CD4-positive, alpha-beta T cell (primary cell): ENCODE measurements at places on chromosomes 1 and 21.

DNA sequence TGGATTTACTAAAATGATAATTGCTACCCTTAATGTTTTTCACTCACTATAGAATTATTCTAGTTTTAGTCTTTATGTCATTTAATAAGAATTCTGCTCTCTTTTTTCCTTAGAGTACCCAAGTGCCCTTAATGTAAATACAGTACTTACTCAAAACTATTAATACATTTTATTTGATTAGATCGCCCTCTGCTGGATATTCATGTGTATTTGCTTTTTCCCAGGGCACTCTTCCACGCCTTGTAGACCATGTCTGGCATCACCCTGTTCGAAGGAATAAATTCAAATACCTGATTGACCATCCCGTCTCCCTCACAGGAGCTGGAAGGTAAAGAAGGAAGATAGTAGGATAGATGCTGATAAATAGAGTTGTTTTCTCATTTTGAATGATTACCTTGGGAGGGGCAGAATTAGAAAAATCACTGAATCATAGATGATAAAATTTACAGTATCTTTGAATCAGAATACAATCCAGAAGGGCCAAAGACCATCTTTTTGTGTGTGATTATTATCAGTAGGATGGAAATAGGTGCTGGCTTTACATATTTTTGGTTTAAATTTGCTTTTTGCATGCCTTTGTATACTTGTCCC lies 4.1 kb downstream of the AXDND1 start:
- H3K36me3 ChIP-seq = no peaks in the 10 kb centered on the region
- H3K27ac ChIP-seq = no peak overlapping the region
- H3K4me1 ChIP-seq = peaks cover 11% of the 10 kb centered on the region
- H3K27me3 ChIP-seq = no peaks in the 10 kb centered on the region

GRCh38 chr1:221139991-221140390 lies 260.7 kb downstream of the HLX start:
- H3K36me3 ChIP-seq = no peaks in the 10 kb centered on the region
- no peak for DNase-seq
- H3K27me3 ChIP-seq = no peaks in the 10 kb centered on the region
- H3K4me3 ChIP-seq = no peak overlapping the region

GRCh38 chr21:32474179-32475059 lies 61.9 kb downstream of the EVA1C start:
- H3K4me1 ChIP-seq = no peaks in the 10 kb centered on the region
- no peak for DNase-seq
- peaks cover 15% of the 10 kb centered on the region for H3K36me3 ChIP-seq
- no peak overlapping the region for H3K4me3 ChIP-seq

DNA sequence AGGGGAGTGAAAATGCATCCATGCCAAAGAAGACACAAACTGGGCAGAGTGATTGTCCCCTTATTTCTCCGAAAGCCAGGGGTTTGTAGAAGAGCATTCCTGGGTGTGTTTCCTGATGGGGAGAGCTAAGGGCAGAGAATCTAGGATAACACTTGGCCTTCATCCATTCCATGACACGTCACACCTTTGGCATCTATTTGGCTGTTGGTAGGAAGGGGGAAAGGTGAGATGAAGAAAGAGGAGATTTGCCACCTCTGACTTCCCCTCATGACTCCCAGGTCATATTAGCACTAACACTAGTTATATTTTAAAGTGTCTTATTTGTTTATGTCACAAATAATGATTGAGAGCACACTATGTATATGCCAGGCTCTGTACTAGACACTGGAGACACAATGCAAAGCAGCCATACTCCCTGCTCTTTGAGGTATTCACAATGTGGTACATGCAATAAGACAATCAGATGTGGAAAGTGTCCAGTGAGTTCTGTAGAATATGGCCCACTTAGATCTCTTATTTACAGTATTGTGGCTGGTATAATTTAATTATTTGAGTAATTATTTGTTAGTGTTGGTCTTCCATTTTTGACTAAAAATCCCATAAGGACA lies 54.5 kb upstream of the GADD45A start:
- no peak overlapping the region for H3K27ac ChIP-seq
- no peaks in the 10 kb centered on the region for H3K36me3 ChIP-seq
- no peaks in the 10 kb centered on the region for H3K27me3 ChIP-seq
- no peak for DNase-seq
- H3K4me1 ChIP-seq = peaks cover 2% of the 10 kb centered on the region

DNA sequence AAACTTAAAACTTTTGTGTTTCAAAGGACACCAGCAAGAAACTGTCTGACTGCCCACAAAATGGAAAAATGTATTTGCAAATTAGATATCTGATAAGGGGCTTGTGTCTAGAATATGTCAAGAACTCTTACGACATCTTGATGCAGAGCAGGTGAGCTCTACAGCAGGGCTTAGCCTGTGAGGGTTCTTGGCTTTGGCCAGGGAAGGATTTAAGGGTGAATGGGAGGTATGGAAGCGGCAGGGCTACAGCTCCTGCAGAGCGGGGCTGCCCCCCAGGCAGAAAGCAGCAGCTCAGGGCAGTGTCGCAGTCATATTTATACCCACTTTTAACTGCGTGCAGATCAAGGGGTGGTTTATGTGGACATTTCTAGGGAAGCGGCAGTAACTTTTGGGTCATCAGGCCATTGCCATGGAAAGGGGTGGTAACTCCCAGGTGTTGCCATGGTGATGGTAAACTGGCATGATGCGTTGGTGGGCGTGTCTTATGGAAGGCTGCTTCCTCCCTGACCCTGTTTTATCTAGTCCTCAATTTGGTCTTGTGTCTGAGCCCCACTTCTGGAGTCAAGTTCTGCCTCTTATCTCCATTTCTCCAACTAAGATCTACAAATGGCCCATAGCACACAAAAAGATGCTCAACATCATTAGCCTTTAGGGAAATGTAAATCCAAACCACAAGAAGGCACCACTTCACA lies 23.2 kb downstream of the MORN1 start:
- H3K4me1 ChIP-seq = no peaks in the 10 kb centered on the region
- H3K4me3 ChIP-seq = no peak overlapping the region
- H3K36me3 ChIP-seq = no peaks in the 10 kb centered on the region
- DNase-seq = no peak
- no peak overlapping the region for H3K27ac ChIP-seq

DNA sequence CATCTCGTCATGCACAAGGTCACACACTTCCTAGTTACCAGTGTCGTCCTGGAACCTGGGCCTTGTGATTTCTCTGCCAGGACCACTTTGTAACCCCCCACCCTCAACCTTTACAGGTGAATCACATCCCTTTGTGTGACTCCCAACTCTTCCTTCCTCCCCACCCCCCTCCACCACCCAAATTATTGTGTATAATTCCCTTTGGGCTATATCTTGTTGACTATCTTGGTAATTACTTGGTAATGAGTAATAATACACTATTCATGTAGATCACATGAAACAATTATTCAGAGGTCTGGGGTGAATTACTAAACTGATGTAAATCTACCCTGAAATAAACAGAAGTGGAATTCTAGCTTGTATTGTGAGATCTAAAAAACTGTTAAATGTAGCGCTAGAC lies 1.7 kb downstream of the KCNK1 start:
- H3K27ac ChIP-seq = no peak overlapping the region
- peaks cover 4% of the 10 kb centered on the region for H3K4me1 ChIP-seq
- peaks cover 28% of the 10 kb centered on the region for H3K27me3 ChIP-seq
- H3K4me3 ChIP-seq = no peak overlapping the region

DNA sequence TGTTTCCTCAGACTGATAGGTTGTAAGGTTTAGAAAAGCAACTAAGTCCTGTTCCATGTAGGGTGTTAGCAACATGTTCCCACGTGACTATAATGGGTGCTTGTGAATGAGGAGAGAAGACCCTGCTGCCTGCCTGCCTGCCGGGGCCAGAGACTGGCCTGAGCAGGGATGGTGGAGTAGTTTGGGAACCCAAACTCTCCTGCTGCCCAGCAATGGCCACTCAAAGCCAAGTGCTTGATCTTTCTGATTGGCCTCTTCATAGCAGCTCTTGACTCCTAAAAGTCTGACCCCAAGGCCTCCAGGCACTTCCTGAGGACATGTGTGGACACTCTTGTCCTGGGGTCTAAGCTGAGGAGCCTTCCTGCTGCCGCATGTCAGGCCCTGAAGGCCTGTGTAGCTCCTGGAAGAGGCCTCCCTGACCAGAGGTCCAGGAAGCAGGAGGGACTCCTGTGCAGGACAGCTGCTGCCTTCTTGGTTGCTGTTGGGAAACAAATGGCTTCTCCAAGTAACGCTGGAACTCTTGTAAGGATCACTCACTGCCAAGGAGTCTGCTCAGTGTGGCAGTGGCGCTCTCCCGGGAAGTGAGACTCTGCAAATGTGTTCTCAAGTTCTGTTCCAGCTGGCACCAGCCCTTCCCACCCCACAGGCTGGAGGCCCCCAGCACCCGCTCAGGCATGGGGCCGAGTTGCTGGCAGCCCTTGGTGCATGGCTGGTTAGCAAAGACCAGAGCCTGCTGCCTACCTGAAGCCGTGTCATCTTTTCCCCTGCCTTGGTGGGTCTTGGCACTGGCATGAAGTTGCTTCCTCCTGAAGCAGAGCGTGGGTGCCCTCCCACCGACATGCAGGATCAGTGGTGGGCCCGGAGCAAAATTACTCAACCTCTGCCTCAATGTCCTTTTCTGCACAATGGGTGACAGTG lies 35.5 kb downstream of the MAN1C1 start:
- no peak for DNase-seq
- H3K27me3 ChIP-seq = no peaks in the 10 kb centered on the region
- H3K27ac ChIP-seq = no peak overlapping the region
- H3K4me3 ChIP-seq = no peak overlapping the region
- peaks cover 22% of the 10 kb centered on the region for H3K36me3 ChIP-seq

- H3K27me3 ChIP-seq = no peaks in the 10 kb centered on the region
- H3K4me1 ChIP-seq = peaks cover 31% of the 10 kb centered on the region
- no peak overlapping the region for H3K4me3 ChIP-seq
- no peak overlapping the region for H3K27ac ChIP-seq
- DNase-seq = peak; percentile 38
- H3K36me3 ChIP-seq = no peaks in the 10 kb centered on the region
Measured at GRCh38 chr1:58755468-58755872, 28.4 kb downstream of the JUN start.

- no peaks in the 10 kb centered on the region for H3K27me3 ChIP-seq
- no peaks in the 10 kb centered on the region for H3K36me3 ChIP-seq
- no peak overlapping the region for H3K4me3 ChIP-seq
- no peaks in the 10 kb centered on the region for H3K4me1 ChIP-seq
- no peak for DNase-seq
Measured at GRCh38 chr1:232837087-232837486, 31.9 kb downstream of the MAP10 start.

DNA sequence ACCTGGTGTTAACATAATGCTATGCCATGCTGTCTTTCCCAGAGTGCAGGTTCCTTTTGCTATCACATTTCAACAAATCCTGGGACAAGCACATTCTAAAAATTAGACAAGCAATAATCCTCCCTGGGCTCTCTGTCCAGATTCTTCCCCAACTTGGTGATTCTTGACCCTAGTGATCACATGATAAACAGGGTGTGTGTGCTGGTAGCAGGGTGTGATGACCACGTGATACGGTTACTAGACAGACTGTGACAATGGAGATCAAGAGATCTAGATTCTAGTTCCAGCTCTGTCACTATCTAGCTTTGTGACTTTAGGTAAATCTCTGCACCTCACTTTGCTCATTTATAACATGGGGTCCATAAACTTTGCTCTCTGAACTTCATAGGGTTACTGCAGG lies 61.9 kb upstream of the HSD17B7 start:
- H3K27me3 ChIP-seq = no peaks in the 10 kb centered on the region
- DNase-seq = no peak
- no peak overlapping the region for H3K4me3 ChIP-seq
- H3K27ac ChIP-seq = no peak overlapping the region

GRCh38 chr1:51833700-51834099 lies 44.8 kb downstream of the NRDC start:
- DNase-seq = no peak
- no peaks in the 10 kb centered on the region for H3K27me3 ChIP-seq
- H3K4me3 ChIP-seq = no peak overlapping the region
- H3K4me1 ChIP-seq = no peaks in the 10 kb centered on the region
- H3K27ac ChIP-seq = no peak overlapping the region
- peaks cover 64% of the 10 kb centered on the region for H3K36me3 ChIP-seq

DNA sequence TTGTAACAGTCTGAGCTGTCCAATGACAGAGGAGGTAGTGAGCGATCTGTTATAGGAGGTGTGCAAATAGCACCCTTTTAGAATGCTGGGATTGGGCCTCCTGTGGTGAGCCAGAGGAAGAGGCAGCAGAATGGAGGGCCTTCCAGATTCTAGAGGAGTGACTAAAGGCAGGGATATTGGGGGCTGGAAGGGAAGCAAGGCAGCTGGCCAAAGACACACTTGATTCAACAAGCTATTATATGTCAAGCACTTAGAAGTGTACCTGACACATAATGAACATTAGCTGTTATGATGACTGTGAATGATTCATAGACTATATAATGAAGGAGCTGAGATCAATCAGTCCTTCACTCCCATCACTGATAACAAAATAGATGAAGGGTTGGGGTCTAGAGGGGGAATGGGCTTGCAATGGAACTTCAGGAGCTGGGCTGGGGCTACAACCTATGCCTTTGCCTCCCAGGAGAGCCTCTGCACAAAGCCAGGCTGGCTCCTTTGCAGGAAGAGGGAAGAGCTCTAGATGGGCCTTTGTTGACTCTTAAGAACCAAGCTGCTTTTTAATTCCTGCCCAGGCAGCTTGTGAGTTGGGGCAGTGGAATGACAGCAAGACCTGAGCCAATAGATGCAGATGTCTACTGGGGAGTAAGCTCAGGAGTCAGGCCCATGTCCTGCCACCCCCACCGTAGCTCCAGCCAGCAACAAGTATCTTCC lies 2.3 kb upstream of the MKNK1 start:
- no peaks in the 10 kb centered on the region for H3K27me3 ChIP-seq
- H3K4me1 ChIP-seq = peaks cover 43% of the 10 kb centered on the region
- peaks cover 32% of the 10 kb centered on the region for H3K36me3 ChIP-seq
- no peak overlapping the region for H3K4me3 ChIP-seq
- no peak for DNase-seq

GRCh38 chr1:92504291-92505014 lies 17.7 kb upstream of the GFI1 start:
- no peaks in the 10 kb centered on the region for H3K27me3 ChIP-seq
- DNase-seq = no peak
- no peak overlapping the region for H3K4me3 ChIP-seq
- no peaks in the 10 kb centered on the region for H3K36me3 ChIP-seq

- no peaks in the 10 kb centered on the region for H3K27me3 ChIP-seq
- H3K4me1 ChIP-seq = peaks cover 34% of the 10 kb centered on the region
- no peak for DNase-seq
Measured at GRCh38 chr1:206895837-206896242, 1.4 kb upstream of the IL24 start.

DNA sequence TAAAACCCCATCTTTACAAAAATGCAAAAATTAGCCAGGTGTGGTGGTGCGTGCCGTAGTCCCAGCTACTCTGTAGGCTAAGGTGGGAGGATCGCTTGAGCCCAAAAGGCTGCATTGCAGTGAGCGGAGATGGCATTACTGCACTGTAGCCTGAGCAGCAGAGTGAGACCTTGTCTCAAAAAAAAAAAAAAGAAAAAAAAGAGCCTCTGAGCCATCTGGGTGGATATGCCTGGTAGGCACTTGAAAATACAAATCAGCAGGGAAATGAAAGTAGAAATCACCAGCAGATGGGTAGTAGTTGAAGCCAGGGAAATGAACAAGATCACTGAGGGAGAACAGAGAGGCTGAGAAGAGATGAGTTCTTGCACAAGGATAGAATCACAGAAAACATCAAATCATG lies 131.0 kb upstream of the HMCN1 start:
- no peaks in the 10 kb centered on the region for H3K36me3 ChIP-seq
- no peaks in the 10 kb centered on the region for H3K4me1 ChIP-seq
- no peak overlapping the region for H3K4me3 ChIP-seq
- H3K27me3 ChIP-seq = no peaks in the 10 kb centered on the region

GRCh38 chr21:37537391-37537996 lies 170.9 kb downstream of the DYRK1A start:
- H3K36me3 ChIP-seq = no peaks in the 10 kb centered on the region
- no peak overlapping the region for H3K4me3 ChIP-seq
- DNase-seq = no peak
- H3K4me1 ChIP-seq = no peaks in the 10 kb centered on the region
